ENCODE measurements at places on chromosomes 16 and 17. TPM values are rescaled to one million over a fixed set of nuclear protein-coding genes. Genes with fewer than 3 reads are reported as not detected.

Gene VAT1L
- total RNA-seq: 22.2 TPM

Gene CRAMP1
- 24.0 TPM for total RNA-seq

Gene KRTAP4-5
- not detected for total RNA-seq

Gene NDRG4
- total RNA-seq: 24.6 TPM

Gene EVI2A
- 0.16 TPM for total RNA-seq

Gene ADORA2B
- total RNA-seq: 5.1 TPM

Gene USP6
- total RNA-seq: 0.20 TPM

Gene MC1R
- total RNA-seq: 3.8 TPM

Gene TPSG1
- not detected for total RNA-seq

Gene ITGAL
- 1.1 TPM for total RNA-seq

Gene FBXL16
- total RNA-seq: 22.7 TPM

Gene PERCC1
- total RNA-seq: not detected

Gene NLE1
- total RNA-seq: 51.0 TPM

Gene CDRT15
- not detected for total RNA-seq

Gene NUDT16L1
- 45.8 TPM for total RNA-seq

Gene RUSF1
- 39.4 TPM for total RNA-seq

Gene RHBDF2
- 28.6 TPM for total RNA-seq

Gene LSM12
- total RNA-seq: 98.0 TPM

Gene OMG
- not detected for total RNA-seq

Gene CSH2
- not detected for total RNA-seq

Gene HOXB8
- total RNA-seq: not detected

All from WTC11 (cell line).